ENCODE measurements at places on chromosomes 16 and 17. TPM values are rescaled to one million over a fixed set of nuclear protein-coding genes. Genes with fewer than 3 reads are reported as not detected.

The MEAK7 gene
- 11.5 TPM for total RNA-seq

The PRDM7 gene
- not detected for total RNA-seq

The GFAP gene
- total RNA-seq: 1.3 TPM

The ZPBP2 gene
- not detected for total RNA-seq

The SKAP1 gene
- 1.1 TPM for total RNA-seq

The HSD3B7 gene
- 51.1 TPM for total RNA-seq

The TLE7 gene
- total RNA-seq: not detected

The TBC1D26 gene
- total RNA-seq: not detected

The FNDC8 gene
- not detected for total RNA-seq

The RAB11FIP4 gene
- total RNA-seq: 1.8 TPM

The CDRT15 gene
- not detected for total RNA-seq

The SULT1A1 gene
- 36.2 TPM for total RNA-seq

The FSCN2 gene
- total RNA-seq: 0.39 TPM

The ADGRG3 gene
- 13.3 TPM for total RNA-seq

The PRSS22 gene
- not detected for total RNA-seq

The SYT17 gene
- total RNA-seq: 1.1 TPM

The TNP2 gene
- not detected for total RNA-seq

The KRTAP16-1 gene
- not detected for total RNA-seq

The IKZF3 gene
- 1.3 TPM for total RNA-seq

The OR3A3 gene
- total RNA-seq: not detected
